Effector CD8-positive, alpha-beta T cell (primary cell): ENCODE measurements at places on chromosomes 4 and X.

GRCh38 chr4:71732066-71732465 is 51.8 kb downstream of the GC start:
- DNase-seq = no peak

GRCh38 chr4:88585917-88586316 is 6.4 kb upstream of the HERC3 start:
- DNase-seq = no peak

- no peak for DNase-seq
Observed at GRCh38 chr4:101367201-101367600, 19.9 kb upstream of the PPP3CA start.

- no peak for DNase-seq
Observed at GRCh38 chrX:133359466-133359865, 55.8 kb downstream of the GPC4 start.

- DNase-seq = no peak
Observed at GRCh38 chrX:9816084-9816700, 30.0 kb downstream of the SHROOM2 start.

DNA sequence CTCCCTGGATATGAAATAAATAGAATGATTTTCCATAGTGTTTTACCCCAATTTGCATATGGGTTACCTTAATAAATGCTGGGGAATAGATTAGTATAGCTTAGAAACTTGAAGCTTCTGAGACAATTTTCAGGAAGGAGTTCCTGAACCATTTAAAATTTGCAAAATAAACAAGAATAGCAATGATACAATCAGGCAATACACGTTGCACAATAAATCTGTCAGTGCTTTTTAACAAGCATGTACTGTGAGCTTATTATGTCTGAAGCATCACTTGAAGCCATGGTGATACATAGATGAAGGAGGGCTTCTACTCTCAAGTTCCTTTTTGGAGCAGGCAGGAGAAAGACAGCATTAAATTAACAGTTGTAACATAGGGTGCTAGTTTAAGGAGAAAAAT is 84.2 kb upstream of the WDFY3 start:
- DNase-seq = no peak

DNA sequence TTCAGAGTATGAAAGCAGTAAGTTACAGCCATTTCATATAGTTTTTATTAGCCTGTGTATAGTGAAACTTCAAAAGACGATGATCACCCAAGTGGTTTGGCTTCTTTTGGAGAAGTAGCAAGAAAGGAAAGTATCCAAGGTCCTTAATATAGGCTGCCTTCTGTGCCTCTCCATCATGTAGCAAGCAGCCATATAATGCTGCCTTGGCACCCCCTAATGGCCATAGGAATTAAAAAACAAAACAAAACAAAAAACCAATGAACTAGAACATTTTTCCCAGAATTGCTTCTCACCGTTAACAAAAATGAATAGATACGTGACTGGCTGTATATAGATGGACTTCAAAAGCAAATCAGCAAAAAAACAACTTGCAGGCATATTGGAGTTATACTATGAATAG is 18.9 kb downstream of the LAMP2 start:
- DNase-seq = no peak

GRCh38 chr4:6504900-6505496 is 32.6 kb upstream of the PPP2R2C start:
- no peak for DNase-seq

DNA sequence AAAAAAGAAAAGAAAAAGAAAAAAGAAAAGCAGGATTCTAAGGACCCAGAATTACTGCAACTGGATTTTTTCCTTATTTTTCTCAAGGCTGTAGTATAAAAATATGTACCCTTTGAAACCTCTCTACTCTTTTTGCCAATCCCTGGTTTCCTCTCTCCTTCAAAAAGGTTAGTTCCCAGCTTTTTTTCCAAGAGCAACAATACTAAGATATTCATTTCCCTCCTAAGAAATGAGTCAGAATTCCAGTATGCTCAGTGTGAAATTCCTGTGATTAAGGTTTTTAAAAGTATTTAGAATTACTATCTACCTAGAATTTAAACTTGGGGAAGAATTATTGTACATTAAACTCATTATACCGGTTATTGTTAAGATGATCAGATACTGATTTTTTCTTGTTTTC is 22.0 kb downstream of the SMIM14 start:
- DNase-seq = no peak
